ENCODE measurements at places on chromosomes 11 and 22. TPM values are rescaled to one million over a fixed set of nuclear protein-coding genes. Genes with fewer than 3 reads are reported as not detected.

SMTNL1 gene
- total RNA-seq: not detected

DNA sequence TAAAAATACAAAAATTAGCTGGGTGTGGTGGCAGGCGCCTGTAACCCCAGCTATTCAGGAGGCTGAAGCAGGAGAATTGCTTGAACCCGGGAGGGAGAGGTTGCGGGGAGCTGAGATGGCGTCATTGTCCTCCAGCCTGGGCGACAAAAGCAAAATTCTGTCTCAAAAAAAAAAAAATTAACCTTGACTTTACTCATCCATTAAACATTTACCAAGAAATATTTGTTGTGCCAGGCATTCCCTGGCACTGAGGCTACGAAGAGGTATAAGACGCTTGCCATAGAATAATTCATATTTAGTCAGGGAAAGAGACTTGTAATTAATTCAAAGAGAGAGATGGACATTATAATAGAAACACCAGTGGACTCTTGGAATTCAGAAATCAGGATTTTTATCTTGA is 13.2 kb upstream of the PAFAH1B2 start:
- DNase-seq: no peak

- peak; percentile 9 for DNase-seq
Measured at GRCh38 chr11:47881145-47881544, 33.0 kb upstream of the NUP160 start.

DNA sequence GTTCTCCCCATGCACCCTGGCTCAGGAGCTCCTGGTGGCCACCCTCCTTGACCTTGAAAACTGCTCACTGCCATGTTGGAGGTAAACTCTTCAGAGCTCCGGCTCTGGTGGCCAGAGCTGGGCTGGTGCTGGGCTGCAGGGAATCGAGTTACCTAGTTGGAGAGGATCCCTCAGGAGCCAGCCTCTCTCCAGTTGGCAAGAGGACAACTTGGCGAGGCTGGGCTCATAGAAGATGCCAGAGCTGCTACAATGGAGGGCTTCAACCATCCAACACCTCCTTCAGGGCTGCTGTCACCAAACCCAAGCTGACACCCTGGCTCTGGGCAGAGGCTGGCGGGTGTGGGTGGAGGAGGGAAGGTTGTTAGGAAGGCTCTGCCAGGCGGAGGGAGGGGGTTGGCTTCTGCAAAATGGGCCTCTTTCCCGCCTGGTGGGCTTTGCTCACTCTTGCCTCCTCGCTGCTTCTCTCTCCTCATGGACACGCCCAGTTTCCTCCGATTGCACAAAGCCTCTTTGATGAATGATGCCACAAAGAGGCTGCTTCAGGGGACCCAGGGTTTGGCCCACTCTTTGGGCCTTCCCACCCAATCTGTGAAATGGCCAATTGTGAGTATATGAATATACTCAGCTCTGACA is 53.1 kb downstream of the THAP12 start:
- no peak for DNase-seq

DNA sequence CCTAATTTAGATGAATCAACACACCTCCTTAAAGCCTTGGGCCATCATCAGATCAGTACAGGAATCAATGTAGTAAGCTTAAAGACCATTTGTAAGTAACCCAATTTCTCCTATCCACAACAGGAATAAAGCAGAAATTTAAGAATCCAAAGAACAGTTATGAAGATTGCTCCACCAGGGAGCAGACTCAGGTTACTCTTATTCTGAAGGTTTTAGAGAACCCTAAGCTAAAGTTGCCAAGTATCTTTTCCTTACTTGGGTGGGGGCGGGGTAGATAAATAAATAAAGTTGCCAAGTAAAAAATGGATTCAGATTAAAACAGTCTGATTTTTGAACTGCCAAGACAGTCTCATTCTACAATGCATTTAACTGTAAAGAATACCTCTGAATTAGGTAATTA is 18.1 kb downstream of the CKAP5 start:
- DNase-seq: no peak

Measured in GM23338 (cell line).